Daoy (cell line): ENCODE measurements at places on chromosomes 6 and 20. TPM values are rescaled to one million over a fixed set of nuclear protein-coding genes. Genes with fewer than 3 reads are reported as not detected.

Gene MYT1
- total RNA-seq = 0.06 TPM in 1 of 2 replicates, not detected in the other

GRCh38 chr20:36132802-36133211 lies 21.7 kb upstream of the EPB41L1 start:
- DNase-seq = no peak

DNA sequence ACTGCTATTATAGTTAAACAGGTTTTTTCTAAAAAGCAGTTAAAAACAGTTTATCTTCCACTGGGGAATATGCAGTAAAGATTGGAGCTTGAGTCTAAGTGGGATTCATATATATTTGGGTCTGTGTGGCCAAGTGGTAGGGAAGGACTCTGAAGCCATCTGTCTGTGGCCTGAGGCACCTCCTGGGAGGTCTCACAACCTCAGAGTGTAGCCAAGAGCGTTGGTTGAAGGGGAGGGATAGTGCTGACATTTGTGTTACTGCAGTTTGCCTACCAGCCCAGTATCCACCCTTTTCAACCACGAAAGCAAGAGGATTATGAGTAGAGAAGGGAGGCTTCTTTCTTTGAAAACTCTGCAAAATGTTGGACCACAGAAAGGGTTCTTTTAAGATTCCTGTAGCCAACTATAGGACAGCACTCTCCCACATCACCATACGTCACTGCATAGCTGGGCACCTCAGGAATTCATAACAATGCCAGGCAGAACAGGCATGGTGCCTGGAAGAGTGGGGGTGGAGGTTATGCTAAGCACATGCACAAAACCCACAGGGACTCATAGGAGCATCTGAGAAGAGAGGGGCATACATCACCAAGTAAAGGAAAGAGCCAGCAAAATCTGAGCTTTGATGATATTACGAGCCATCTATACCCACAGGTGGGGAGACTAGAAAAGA lies 90.5 kb upstream of the HEY2 start:
- DNase-seq = peak; percentile 91

DNA sequence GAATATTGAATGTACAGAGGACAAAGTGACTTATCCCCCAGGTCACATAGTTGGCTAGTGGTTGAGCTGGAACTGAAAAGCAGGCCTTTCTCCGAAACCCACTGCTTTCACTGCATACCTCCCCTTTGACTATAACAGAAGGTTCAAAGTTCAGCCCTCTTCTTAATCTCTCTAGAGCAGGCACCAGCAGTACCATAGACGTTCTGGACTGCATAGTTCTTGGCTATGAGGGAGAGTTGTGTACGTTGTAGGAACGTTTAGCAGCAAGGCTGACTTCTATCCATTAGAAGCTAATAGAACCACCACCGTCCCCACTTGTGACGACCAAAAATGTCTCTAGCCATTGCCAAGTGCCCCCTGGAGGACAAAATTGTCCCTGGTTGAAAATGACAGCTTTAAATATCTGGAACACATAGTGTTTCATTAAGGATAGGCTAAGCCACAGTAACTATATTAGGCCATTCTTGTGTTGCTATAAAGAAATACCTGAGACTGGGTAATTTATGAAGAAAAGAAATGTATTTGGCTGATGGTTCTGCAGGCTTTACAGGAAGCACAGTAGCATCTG lies 123.8 kb upstream of the MTHFD1L start:
- DNase-seq = peak; percentile 27

DNA sequence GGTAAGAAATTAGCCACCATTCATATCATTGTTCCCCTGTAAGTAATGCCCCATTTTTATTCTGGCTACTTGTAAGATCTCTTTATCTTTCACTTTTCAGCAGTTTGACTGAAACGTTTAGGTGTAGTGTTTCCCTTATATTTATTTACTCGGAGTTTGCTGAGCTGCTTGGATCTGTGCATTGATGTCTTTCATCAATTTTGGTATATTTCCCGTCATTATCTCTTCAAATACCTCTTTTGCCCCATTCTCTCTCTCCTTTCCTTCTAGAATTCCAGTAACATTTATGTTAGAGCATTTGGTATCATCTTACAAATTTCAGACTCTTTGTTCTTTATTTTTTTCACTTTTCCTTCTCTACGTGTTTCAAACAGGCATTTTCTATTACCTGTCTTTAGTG lies 9.2 kb upstream of the SLC13A3 start:
- no peak for DNase-seq

Gene CBLN4
- total RNA-seq = under 0.01 TPM in 1 of 2 replicates, not detected in the other

DNA sequence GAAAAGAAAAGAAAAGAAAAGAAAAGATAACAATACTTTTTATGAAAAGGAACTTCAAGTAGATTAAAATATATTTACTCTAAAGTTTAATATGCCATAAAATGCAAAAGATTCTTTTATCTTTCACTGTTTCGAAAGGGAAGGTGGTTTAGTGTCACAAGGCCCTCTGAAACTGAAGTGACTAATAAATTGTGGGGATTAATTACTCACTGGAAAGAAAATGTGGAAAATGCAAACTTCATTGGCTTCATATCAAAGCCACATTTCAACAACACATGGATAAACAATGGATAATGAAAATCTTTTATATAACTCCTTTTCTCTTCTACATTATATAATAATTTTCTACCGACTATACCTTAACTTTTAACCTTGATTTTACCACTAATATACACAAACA lies 320.5 kb upstream of the RSPO3 start:
- DNase-seq = no peak

Gene NEURL2
- total RNA-seq = 0.42 and 2.3 TPM in 2 replicates

DNA sequence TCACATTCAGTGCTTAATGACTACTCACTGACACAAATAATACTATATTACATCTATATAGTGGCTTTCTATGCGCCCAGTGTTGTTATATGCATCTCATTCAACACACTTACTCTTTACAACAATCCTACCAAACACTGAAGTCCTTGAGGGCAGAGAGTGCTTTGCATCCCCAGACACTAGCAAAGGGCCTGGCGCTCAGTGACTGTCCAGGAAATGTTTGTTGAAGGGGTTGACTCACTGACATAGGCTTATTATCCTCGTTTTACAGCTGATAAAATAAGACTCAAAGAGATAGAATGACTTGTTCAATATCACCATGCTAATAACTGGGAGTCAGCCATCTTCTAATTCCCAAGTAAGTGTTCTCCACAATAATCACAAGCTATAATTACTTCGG lies 163.3 kb downstream of the ARHGAP18 start:
- no peak for DNase-seq

Gene MYBL2
- 30.0 and 48.8 TPM in 2 replicates for total RNA-seq

Gene BEND6
- total RNA-seq = 8.1 and 9.0 TPM in 2 replicates

- DNase-seq = peak; percentile 95
Observed at GRCh38 chr6:28895131-28895812, 28.5 kb downstream of the TRIM27 start.

Gene HMGA1
- 489 and 504 TPM in 2 replicates for total RNA-seq

DNA sequence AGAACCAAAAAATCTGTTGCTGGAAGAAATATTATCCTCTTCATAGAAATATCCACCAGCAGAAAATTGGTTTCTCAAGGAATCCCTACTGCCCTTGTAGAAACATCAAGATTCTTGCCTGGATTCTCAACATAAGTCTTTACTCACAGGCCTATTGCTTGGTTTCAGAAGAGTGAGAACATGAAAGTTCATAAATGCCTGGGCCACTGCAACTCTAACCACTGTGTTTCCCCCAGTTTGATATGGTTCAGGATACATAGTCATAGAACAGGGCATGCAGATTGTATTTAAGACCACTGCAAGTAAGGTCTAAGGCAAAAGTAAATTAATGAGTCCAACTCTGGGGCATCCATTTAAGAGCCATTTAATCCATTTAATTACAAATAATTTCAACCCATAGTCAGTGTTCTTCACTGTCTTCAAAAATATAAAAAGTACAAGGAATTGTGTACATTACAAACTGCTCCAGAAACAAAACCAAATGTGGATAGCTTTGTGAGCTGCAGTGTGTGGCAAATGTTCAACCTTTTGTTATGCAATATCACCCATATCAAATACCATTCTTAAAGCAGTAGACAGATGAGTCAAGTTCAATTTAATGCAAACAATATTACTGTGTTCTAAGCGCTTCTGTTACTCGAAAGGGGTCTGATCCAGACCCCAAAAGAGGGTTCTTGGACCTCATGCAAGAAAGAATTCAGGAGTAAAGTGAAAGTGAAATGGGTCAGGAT lies 83.3 kb downstream of the OPRM1 start:
- DNase-seq = no peak

- no peak for DNase-seq
Observed at GRCh38 chr6:51559059-51559458, 528.4 kb downstream of the PKHD1 start.

DNA sequence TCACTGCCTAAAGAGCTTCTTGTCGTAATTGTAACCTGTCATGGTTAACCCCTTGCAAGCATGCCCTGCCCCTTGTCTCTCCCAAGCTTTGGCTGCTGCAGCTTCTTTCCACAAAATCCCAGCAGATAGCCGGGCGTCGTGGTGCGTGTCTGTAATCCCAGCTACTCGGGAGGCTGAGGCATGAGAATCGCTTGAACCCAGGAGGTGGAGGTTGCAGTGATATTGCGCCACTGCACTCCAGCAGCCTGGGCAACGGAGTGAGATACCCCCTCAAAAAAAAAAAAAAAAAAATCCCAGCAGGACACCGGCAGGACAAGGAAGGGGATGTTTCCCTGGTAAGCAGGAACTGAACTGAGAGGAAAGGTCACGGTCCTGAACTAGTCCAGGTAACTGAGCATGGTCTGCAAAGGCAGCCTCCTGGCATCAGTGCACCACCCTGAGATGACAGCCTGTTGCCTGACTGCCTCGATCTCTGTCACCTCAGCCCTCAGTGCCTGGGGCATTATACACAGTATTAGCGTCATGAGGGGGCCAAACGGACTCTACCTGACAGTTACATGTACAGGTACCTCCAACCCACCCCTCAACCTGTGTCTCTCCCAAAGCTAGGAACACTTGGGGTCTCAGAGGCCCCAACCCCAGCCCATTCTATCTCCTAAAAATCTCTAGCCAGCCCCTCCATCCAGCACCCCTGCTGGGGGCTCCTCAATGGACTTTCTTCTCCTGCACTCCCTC lies 1.8 kb downstream of the LZTS3 start:
- no peak for DNase-seq

DNA sequence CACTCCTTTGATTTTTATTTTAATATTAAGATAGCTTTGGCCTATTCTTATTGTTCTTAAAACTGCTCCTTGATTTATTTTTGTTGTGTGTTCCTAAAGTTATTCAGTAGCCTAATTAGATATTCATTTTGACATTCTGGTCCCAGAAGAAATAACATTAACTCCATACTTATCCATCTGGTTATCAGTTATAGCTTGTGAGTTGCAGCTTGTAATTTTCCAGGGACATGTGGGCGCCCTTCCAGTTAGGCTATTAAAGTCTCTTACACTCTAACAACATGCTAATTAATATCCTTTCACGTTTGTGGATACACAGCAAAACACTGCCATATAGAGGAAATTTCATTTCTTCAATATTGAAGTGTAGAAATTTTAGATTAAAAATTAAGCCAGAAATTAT lies 987.5 kb downstream of the HACE1 start:
- DNase-seq = no peak

- peak; percentile 50 for DNase-seq
Observed at GRCh38 chr20:44019638-44020335, 105.1 kb downstream of the TOX2 start.

- DNase-seq = no peak
Observed at GRCh38 chr20:16760431-16761304, 12.5 kb downstream of the OTOR start.

DNA sequence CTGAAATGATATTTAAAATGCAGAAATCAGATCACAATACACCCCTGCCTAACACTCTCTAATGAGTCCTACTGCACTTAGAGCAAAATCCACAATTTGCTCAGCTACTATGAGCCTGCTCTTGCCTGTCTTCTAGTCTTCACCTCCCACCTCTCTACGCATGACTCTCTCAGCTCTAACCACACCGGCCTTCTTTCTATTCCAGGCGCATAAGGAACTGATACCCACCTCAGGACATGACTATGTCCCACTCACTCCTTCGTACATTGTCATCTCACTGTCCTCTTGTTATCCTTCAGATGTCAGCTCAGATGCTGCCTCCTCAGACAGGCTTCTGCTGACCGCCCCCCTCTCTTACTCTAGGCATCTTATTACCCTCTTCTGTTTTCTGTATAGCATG lies 201.0 kb upstream of the FLRT3 start:
- DNase-seq = no peak

- no peak for DNase-seq
Observed at GRCh38 chr6:17096096-17096495, 5.8 kb upstream of the STMND1 start.

Gene CITED2
- total RNA-seq = 19.3 and 19.5 TPM in 2 replicates

GRCh38 chr20:59945731-59946130 lies 5.5 kb downstream of the FAM217B start:
- no peak for DNase-seq
